ENCODE measurements at places on chromosomes 12 and 14.

DNA sequence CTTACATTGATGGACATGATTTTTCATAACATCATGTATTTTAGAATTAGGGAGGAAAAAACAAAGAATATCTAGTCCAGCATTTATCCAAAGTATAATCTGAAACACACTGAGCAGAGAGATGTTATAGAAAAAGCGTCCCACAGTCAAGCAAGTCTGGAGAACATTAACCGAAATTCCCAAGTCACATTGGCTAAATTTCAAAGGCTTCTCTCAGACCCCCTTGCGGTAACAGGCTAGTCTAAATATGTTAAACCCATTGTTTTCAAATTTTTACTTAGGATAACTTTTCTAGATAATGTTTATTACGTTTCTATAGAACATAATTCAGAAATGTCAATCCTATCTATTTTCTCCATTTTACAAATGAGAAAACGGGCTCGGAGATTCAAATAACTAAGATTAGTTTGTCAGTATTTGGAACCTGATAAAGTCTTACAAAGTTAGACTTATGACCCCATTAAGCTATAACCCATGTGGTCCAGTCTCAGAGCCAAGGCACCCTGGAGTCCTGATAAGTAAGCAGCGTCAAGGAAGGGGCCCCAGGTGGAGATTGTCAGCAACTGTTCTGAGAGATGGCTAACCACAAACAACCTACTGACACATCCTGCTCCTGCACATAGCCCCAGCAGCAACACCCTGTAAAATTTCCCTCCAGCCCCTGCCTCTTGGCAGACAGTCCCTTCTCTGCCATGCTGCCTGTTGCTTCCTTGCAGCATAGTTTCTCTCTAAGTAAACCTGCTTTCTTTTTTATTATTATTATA is 220.6 kb upstream of the TMEM260 start:
- DNase-seq = no peak

DNA sequence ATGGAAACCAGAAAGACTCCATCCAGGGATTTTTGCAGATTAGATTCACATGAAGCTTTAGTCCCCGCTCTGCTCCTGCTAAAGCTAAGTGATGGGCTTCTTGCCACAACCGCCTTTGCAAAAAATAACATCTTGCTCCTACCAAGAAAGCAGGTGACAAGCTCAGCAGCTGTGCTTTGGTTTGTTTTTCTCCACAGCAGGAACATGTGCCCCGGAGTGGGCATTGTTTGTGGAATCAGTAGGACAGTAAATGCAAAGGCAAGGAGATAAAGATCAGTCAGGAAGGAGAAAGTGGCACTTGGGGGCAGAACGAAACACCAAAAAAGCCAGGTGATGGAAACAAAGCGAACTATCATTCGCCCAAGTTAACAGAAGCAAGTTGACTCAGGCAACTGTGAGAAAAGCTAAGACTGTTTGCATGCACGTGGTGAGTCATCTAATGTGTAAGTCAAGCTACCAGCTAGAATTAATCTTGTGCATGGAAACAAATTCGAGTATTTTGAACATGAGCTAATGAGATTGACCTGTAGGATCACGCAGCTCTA is 165.5 kb upstream of the PLXNC1 start:
- DNase-seq = no peak

- no peak for DNase-seq
These were observed 7.9 kb upstream of the PRH1 start for GRCh38 chr12:10891937-10892336.

GRCh38 chr14:23186913-23187654 is 3.6 kb upstream of the SLC7A8 start:
- peak; percentile 35 for DNase-seq

GRCh38 chr12:64064706-64065105 is 157.4 kb downstream of the KICS2 start:
- DNase-seq = no peak

DNA sequence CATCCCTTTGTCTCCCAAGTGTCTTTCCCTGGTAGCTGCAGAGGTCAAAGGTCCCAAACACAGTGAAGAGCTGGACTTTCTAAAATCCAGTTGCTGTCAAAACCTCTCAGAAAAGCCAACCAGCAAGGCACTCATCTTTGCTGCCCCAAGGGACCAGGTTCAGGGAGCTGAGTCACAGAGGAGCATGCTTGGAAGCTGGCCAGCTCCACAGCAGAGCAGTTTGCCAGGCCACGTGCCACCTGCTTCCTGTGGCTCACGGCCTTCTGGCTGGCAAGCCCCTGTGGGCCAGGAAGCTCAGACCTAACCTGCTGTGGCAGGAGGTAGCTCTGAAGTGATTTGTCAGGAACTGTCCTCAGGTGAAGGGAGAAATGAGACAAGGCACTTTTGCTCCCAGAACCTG is 3.6 kb downstream of the ISCU start:
- DNase-seq = peak; percentile 90

DNA sequence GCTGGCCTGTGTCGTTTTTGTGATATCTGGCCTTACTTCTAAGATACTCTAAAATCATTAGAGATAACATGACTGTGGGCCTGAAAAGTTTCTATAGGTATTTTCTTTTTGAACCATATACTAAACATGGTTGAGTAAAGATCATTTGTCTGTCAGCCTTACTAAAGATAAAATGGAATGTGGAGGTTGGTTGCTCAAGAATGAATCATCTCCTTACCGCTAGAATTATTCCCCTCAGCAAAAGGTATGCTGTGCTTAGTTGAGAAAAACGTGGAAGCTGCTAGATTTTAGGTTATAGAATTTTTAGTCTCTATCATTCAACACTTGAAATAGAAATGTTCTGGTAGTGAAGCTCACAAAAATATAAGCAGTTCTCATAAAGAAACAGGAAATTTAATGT is 407.3 kb downstream of the AEBP2 start:
- DNase-seq = no peak

DNA sequence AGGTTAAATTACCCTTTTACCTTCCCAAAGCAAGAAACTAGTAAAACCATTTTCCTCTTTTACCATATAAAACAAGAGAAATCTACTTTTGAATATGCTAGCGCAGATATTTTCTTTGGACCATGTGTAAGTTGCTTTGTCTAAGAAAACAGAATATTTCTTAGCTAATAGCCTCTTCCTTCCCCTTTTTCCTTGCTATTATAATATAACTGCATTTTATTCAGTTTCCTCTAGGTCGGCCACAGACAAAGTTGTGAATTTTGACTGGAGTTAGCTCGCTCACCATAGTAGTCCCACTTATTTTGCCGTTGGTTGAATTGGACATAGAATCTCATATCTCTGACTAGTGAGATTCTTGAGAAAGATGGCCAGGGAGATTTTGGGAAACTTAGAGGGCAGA is 115.6 kb downstream of the PLEKHA5 start:
- no peak for DNase-seq

GRCh38 chr12:1593174-1594005 is 991 bp downstream of the FBXL14 start:
- DNase-seq = no peak

- DNase-seq = no peak
These were observed 157.0 kb downstream of the MYRFL start for GRCh38 chr12:69981881-69982475.

DNA sequence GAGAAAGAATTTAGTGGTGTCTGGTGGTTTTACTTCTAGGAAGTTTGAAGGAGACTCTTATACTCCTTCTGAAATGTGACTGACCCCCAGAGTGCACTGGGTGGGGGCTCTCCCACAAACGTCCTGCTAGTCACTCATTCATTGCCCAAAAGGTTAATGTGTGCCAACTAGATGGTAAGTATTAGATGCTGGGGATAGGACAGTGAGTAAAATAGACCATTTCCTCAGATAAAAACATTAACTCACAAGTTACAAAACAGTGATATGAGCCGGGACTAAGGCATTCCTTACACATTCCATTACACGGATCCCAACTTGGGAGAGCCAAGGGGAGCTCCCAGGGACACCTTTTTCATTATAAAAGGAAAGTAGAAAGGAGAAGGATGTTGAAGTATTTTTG is 185.1 kb downstream of the ATXN7L3B start:
- DNase-seq = no peak

- DNase-seq = no peak
These were observed 10.2 kb upstream of the PLA2G1B start for GRCh38 chr12:120337730-120338129.

GRCh38 chr12:14654416-14654815 is 42.0 kb downstream of the GUCY2C start:
- DNase-seq = no peak

DNA sequence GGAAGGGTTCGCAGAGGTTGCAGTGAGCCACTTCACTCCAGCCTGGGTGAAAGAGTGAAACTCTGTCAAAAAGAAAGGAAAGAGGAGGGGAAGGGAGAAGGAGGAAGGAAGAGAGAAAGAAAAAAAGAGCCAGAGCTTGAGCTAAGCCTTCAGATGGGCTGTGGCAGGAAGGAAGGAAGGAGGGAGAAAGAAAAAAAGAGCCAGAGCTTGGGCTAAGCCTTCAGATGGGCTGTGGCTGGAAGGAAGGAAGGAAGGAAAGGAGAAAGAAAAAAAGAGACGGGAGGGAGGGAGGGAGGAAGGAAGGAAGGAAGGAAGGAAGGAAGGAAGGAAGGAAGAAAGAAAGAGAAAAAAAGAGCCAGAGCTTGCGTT is 13.6 kb upstream of the ANKRD9 start:
- DNase-seq = no peak

- peak; percentile 31 for DNase-seq
These were observed 1.3 kb downstream of the R3HDM2 start for GRCh38 chr12:57429473-57430111.

GRCh38 chr12:51242876-51243275 is 4.2 kb downstream of the DAZAP2 start:
- DNase-seq = no peak

Measured in hematopoietic multipotent progenitor cell treated with erythropoietin and hydrocortisone succinate and interleukin-3 and kit ligand, for 15 days (in vitro differentiated cells).